ENCODE measurements at places on chromosomes 12 and 14.

DNA sequence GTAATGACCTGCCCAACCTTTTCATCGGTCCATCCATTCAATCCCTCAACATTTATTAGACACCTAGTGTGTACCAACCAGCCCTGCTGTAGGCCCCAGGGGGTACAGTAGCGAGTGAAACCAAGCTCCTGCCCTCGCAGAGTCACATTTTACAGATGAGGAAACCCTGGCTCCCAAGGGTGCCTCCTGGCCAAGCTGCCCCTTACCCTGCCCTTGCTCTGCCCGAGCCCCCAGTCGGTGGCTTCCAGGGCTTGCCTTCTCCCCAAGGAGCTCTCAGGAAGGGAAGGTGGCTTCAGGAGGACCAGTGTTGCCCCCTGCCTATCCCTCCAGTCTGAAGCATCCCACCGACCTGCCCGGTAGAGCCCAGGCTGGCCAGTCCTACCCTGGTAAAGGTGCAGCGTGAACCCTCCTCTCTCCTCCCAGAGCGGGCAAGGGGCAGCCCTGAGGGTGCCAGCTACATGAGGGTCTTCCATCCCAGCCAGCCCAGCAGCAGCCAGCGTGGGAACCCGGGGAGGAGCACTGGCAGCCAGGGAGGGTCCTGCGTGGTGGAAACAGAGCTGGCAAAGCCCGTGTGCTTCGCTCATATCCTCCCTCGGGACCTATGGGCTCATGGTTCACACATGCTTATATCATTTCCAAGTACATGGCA, 670 bp upstream of the BEGAIN start:
- DNase-seq, result no peak

GRCh38 chr14:65032319-65032718, 45.6 kb downstream of the FNTB start:
- no peak for DNase-seq

GRCh38 chr12:6791931-6792520, 2.7 kb downstream of the CD4 start:
- no peak for DNase-seq

- DNase-seq, result no peak
Observed at GRCh38 chr12:49584591-49584990, 16.6 kb upstream of the MCRS1 start.

- no peak for DNase-seq
Observed at GRCh38 chr12:46553266-46553665, 180.7 kb upstream of the SLC38A2 start.
